GM06990 (cell line): ENCODE measurements at places on chromosomes 11 and 22.

DNA sequence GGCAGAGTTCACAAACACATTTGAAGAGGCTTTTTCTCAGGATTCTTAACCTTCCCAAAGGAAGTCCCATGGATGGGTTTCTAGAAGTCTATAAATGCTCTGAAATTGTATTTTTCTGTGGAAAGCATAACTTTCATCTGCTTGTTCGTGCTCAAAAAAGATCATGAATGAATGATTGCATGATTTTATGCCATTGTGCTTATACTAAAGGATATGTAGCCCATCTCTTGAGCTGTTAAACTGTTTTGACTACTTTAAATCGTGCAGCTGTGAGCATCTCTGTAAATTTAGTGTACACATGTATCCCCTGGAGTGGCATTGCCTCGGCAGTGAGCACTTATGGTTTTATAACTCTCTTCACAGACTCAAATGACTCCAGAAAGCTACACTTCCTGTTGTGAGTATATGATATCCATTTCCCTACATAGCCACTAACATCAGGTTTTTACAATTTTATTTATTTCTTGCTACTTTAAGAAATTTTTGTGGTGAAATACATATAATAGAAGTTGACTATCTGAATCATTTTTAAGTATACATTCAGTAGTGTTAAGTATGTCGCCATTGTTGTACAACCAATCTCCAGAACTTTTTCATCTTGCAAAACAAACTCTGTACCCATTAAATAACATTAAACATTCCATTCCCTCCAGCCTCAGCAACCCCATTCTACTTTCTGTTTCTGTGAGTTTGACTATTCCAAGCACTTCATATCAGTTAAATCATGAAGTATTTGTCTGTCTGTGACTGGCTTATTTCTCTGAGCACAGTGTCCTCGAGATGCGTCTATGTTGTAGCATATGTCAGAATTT, 8.0 kb downstream of the NEAT1 start:
- no peak for DNase-seq

- no peak for DNase-seq
Measured at GRCh38 chr11:10708131-10708530, 14.6 kb upstream of the IRAG1 start.

- no peak for DNase-seq
Measured at GRCh38 chr11:16047073-16047472, 309.3 kb downstream of the SOX6 start.

- no peak for DNase-seq
Measured at GRCh38 chr11:44598831-44599230, 33.4 kb downstream of the CD82 start.

DNA sequence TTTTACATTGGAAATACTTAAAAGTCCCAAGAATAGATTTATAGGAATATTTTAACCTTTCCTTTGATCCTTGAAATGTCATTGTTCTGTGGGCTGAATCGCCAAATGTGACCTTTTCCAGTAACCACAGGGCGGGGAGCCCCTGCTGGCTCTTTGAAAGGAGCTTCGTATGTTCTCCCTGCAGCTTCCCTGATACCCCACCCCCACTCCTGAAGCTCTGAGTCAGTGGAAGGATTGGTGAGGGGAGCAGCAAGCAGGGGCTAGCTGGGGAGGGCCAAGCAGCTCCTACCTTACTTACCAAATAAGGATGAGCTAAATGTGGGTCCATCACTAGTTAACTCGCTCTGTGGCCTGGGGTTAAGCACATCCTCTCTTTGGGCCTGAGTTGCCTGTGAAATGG, 87.7 kb downstream of the CHST1 start:
- DNase-seq: no peak

DNA sequence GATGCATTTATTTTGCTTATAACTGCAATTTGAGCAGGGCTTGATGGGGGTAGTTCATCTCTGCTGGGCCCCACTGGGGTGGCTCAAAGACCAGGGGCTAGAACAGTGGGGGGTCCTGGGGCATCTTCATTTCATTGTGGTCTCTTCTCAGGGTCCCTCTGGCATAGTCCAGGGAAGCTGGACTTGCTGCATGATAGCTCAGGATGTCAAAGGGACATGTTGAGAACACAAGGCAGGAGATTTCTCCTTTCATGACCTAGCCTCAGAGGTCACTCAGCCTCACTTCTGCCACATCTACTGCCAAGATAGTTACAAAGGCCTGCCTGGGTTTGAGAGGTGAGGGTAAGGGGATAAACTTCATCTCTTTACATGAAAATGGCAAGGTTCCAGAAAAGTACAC, 89.5 kb downstream of the CWC15 start:
- DNase-seq: no peak
